Sigmoid colon (tissue), 7 donors: ENCODE measurements at places on chromosomes 13 and 19. TPM values are rescaled to one million over a fixed set of nuclear protein-coding genes. Genes with fewer than 3 reads are reported as not detected.

Gene LHFPL6
- 16.8 TPM for polyA plus RNA-seq

Gene ATP4A
- not detected for polyA plus RNA-seq

Gene ZNF66
- 5.4 TPM for polyA plus RNA-seq

- H3K27ac ChIP-seq, result peak overlapping the region; percentile 54
- H3K27me3 ChIP-seq, result peaks cover under 1% of the 10 kb centered on the region
- no peak for DNase-seq
- H3K4me3 ChIP-seq, result no peak overlapping the region
Observed at GRCh38 chr19:42113641-42114348, 18.5 kb downstream of the POU2F2 start.

DNA sequence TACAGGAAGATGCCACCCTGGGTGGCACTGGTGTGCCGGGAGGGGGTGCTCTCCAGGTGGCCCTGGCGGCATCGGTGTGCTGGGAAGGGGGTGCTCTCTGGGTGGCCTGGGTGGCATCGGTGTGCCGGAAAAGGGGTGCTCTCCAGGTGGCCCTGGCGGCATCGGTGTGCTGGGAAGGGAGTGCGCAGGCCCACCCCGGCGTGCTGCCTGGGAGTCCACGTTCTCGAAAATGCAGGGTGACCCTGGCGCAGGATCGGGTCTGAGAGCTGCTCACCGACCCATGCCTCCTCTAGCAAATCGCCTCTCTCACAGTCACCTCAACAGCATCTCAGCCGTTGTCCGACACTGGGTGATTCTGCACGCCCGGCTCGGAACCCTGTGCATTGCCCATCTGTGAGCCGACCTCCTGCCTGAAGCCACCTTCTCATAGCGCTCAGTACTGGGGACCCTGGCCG lies 36.4 kb downstream of the RASA3 start:
- H3K36me3 ChIP-seq, result no peaks in the 10 kb centered on the region
- H3K27me3 ChIP-seq, result no peaks in the 10 kb centered on the region
- H3K4me1 ChIP-seq, result peaks cover 27% of the 10 kb centered on the region
- no peak overlapping the region for H3K4me3 ChIP-seq
- peak; percentile 61 for DNase-seq

DNA sequence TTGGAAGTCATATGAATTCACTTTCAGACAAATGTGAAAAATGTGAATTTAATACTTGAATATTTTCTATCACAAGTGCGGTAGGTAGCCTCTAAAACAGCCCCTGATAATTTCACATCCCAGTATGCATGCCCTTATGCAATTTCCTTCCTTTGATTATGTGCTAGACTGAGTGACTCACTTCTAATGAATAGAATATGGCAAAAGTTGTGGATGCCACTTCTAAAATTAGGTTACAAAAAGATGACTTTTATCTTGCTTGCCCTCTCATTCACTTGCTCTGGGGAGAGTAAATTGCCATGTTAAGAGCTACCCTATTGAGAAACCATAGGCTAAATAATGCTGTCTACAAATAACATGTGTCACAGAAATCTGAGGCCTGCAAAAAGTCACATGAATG lies 402.5 kb upstream of the PCDH9 start:
- H3K4me3 ChIP-seq, result no peak overlapping the region
- H3K27ac ChIP-seq, result no peak overlapping the region
- no peaks in the 10 kb centered on the region for H3K36me3 ChIP-seq
- no peaks in the 10 kb centered on the region for H3K4me1 ChIP-seq

DNA sequence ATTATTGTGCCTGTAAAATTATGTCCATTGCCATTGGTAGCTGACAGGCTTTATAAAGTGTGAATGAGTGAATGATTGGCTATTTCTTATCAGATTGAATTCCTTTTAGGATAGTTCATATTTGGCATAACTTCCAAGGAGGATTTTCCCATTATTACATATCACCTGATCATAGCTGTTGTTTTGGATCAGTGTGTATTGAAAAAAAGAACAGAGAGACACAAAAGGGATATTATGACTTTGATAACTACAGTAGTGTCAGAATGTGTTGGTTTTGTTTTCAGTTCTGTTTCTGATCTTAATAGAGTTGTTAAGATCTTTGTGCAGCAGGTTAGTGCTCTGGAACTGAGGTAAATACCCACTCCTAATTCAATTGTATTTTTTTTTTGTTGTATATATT lies 103.8 kb downstream of the LRCH1 start:
- H3K4me3 ChIP-seq, result no peak overlapping the region
- DNase-seq, result no peak
- no peaks in the 10 kb centered on the region for H3K36me3 ChIP-seq
- peaks cover 63% of the 10 kb centered on the region for H3K4me1 ChIP-seq
- no peaks in the 10 kb centered on the region for H3K27me3 ChIP-seq
